ENCODE measurements at places on chromosomes 16 and 17.

- DNase-seq = no peak
Observed at GRCh38 chr16:66925322-66925840, at the start of gene RRAD. Gene RRAD (minus strand): TSS chr16:66925535. CDS start chr16:66925179, 356 bp downstream.

DNA sequence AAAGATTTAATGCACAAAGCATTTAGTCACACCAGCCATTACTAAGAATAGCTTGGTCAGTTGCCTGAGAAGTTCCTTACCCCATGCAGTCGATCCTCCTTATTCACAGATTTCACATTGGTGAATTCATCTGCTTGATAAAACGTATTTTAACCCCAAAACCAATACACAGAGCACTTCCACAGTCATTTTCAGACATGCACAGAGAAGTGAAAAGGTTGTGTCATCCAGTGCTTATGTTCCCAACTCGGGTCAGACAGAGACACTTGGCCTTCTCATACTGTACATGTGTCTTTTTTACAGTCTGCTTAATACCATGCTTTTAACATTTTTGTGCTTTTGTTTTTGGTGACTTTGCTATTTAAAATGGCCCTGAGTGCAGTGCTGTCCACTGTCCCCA, 219.7 kb downstream of the SPECC1 start:
- DNase-seq = no peak

- no peak for DNase-seq
Observed at GRCh38 chr16:2478279-2478678, 3.4 kb downstream of the TBC1D24 start.

DNA sequence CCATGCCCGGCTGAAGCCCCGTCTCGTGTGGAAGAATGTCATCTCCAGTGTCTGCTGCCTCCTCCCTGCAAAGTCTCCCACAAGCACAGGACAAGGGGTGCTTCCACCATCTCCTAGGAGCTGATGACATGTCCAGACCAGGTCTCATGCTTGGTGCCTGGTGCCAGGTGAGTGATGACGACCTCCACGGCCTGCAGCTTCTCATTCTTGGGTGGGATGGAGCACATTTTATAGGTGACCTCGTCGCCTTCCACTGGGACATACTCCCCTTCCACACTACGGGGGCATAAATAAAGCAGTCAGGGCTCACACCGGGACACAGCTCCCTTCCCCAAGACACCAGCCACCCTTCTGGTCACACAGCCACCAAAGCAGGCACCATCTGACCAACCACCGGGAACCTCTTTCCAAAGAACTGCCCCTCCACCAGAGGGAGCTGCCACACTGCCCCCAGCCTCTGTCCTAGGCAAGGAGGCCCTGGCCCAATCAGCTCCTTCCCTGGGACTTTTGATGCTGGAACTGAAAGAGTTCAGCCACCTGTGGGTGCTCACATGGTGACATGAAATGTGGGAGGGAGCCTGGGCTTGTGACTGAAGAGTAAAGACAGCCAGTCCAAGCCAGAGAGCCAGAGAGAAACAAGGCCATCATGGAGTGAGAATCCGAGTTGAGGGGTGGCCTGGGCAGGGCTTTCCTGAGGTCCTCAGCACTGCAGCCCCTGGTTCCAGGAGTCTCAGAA, 13.6 kb downstream of the CARHSP1 start:
- no peak for DNase-seq

DNA sequence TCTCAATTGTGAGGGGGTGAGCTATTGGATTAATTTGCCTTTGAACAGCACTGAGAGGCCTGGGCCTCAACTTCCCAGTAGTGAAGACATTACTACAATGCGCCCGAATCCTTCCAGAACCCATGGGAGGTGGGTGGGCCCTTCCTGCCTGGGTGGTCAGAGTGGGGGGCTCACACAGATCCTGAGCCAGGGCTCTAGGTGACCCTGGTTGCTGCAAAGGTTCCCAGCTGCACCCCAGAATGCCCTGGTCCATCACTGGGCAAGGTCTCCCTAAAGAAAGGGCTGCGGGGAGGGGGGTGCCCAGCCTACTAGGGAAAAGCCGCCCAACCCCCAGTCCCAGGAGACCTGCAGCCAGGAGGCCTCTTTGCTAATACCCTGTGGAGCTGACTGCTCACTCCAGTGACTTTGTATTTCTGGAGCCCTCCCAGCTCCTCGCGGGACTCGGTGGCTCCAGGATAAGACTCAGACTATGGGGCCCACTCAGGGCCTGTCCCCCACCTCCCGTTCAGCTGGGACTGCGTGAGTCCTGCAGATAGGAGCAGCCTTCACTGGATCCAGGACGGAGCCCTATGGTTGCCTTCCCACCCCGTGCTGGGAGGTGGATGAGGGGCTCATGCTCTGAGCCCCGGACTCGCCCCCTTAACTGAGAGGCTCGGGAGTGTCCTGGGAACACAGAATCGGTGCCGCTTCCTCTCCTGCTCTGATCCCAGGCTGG, 40.2 kb downstream of the SLC7A5 start:
- DNase-seq = no peak

GRCh38 chr17:10349403-10349802, 23.4 kb downstream of the MYH13 start:
- no peak for DNase-seq

DNA sequence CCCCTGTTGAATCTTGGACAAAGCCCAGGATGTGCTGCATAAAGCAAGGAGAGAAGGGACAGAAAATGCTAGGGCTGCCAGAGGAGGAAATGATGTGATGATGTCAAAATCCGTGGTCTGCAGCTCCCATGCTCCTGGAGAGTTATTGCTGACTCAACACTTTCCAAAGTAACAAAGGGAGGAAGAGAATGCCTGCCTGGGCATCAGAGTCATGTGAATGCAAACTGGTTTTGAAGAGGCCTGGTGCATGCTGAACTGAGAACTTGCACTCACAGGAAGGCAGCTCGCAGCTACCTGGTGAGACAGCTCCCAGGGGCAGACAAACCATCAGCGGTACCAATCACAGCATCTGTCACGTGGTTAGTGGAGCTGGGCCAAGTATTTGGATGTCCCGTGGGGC, 2.8 kb downstream of the MARVELD3 start:
- DNase-seq = no peak

DNA sequence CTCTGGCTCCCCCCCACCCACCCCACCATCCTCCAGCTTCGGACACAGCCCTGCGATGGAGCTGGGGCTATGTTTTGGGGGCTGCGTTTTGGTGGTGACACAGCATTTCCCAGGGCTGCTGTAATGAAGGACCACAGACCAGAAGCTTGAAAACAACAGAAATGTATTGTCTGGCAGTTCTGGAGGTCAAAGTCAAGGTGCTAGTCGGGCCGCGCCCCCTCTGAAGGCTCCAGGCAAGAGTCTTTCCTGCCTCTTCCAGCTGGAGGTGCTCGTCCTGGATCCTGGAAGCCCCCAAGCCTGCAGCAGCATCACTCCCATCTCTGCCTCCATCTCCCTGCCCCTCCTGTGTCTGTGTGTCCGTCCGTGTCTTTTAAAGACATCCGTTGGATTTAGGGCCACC, 50.8 kb downstream of the TBC1D16 start:
- DNase-seq = no peak

GRCh38 chr17:79534111-79534510, 76.7 kb downstream of the RBFOX3 start:
- no peak for DNase-seq
